Stimulated activated CD4-positive, alpha-beta T cell treated with anti-CD3 and anti-CD28 coated beads, Interleukin-2, amount 100 ng/mL, for 48 hours (primary cell): ENCODE measurements at places on chromosomes 12 and 14.
A peak's percentile ranks its signal among the peaks of the same experiment; 100 is the strongest.

DNA sequence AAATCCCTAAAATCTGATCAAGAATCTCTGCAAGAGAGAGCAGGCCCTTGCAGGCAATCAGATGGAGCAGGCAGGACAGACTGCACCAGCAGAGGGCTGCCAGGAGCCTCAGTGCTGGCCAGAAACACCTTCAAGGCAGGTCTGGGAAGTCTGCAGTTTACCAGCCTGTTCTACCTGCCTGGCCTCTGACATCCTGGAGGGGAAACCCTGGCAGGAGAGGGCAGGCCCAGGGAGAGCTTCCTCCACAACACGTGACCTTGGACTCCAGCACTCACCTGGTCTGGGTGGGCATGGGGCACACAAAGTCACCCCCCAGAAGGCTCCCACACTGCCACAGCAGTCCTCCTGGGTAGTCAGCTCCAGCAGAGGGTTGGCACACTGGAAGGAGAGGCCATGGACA lies 56.0 kb downstream of the ISCA2 start:
- no peak for DNase-seq

- DNase-seq, result no peak
Observed at GRCh38 chr12:82682851-82683261, 3.9 kb upstream of the TMTC2 start.

- DNase-seq, result no peak
Observed at GRCh38 chr12:120702637-120703036, 7.6 kb upstream of the UNC119B start.

DNA sequence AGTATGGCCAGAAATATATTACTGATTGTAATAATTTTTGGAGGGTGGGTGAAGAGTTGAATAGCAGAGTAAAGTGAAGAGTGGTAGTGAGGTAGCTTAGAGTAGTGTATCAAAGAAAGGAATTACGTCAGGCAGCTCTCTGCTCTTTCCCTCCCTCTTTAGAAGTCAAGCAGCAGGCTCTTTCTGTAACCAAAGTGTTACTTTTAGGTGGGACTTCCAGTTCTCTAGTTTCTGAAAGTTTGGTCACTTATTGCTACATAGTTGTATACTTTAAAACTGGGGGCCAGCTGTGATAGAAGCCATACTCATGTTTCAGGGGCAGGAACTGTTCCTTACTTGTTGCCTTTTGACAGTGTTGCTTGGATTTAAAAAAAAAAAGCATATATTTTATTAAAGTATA lies 30.6 kb downstream of the ATF7IP start:
- no peak for DNase-seq

DNA sequence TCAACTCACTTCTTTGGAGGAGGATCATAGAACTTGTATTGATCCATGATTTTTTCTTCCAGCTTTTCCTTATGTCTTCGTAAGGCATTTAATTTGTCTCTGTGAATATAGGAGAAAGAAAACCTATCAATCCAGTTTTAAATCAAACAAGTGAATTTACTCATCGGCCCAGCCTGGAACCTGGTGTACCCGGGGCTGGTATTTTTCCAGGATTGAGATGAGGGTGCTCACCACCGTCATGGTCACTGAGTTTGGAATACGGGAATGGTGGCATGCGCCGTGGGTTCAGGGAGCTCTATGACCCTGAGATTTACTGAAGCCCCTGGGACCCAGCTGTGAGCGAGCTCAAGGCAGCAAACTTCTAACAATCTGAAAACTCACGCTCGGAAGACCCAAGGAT lies 46.5 kb upstream of the GPR68 start:
- DNase-seq, result no peak

DNA sequence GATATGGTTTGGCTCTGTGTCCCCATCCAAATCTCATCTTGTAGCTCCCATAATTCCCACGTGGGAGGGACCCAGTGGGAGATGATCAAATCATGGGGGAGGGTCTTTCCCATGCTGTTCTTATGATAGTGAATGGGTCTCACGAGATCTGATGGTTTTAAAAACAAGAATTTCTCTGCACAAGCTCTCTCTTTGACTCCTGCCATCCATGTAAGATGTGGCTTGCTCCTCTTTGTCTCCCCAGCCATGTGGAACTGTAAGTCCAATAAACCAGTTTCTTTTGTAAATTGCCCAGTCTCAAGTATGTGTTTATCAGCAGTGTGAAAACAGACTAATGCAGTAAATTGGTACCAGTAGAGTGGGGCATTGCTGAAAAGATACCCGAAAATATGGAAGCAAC lies 146.2 kb downstream of the DPF3 start:
- no peak for DNase-seq

- DNase-seq, result peak; percentile 2
Observed at GRCh38 chr12:20946732-20947131, 136.2 kb downstream of the SLCO1B3 start.

GRCh38 chr12:76470028-76470939 lies 89.3 kb downstream of the OSBPL8 start:
- no peak for DNase-seq

GRCh38 chr14:55398679-55399078 lies 13.0 kb downstream of the ATG14 start:
- DNase-seq, result no peak

- DNase-seq, result no peak
Observed at GRCh38 chr14:61322011-61322798, 826 bp downstream of the PRKCH start.

GRCh38 chr12:106315523-106315922 lies 13.0 kb downstream of the TCP11L2 start:
- DNase-seq, result no peak

- DNase-seq, result no peak
Observed at GRCh38 chr12:52925717-52926595, 21.1 kb upstream of the KRT8 start.

GRCh38 chr12:50004696-50005095 lies 20.6 kb downstream of the RACGAP1 start:
- no peak for DNase-seq

GRCh38 chr12:123384318-123384993 lies 524 bp downstream of the KMT5A start:
- DNase-seq, result peak; percentile 15

DNA sequence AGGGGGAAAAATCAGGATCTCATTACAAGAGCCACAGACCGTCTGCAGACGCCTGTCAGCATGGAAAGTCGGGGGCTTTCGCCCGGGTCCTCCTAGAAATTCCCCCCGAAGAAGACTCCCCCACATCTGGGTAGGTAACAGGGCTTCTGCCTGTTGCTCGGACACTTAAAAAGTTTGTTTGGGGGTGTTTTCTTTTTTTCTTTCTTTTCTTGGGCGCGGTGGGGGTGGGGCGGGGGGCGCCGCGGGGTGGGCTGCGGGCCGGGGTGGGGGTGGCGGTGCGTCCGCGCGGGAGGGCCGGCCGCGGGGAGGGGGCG lies 358 bp downstream of the ELK3 start:
- DNase-seq, result no peak

DNA sequence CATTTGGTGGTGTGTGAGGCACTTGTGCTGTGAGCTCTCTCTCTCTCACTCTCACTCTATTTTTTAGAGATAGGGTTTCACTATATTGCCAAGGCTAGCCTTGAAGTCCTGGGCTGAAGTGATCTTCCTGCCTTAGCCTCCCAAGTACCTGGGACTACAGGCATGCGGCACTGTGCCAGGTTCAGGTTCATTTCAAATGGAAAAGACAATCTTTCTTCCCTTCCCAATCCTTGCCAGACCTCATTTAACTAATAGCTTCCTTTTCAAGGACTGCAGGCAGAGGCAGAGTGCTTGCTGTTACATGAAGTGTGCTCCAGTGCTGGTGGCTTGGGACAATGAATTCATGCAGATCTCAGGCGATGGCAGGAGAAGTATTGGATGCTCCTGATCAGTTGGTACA lies 73.2 kb upstream of the BICD1 start:
- DNase-seq, result no peak

DNA sequence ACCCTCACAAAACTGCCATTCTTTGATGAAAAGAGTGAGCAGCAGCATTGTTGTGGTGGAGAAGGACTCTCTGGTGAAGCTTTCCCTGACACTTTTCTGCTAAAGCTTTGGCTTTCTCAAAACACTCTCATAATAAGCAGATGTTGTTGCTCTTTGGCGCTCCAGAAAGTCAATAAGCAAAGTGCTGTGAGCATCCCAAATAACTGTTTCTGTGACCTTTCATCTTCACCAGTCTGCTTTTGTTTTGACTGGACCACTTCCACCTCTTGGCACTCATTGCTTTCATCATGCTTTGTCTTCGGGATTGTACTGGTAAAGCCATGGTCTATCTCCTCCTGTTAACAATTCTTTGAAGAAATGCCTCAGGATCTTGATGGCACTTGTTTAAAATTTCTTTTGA lies 424.7 kb upstream of the TMPO start:
- DNase-seq, result no peak

DNA sequence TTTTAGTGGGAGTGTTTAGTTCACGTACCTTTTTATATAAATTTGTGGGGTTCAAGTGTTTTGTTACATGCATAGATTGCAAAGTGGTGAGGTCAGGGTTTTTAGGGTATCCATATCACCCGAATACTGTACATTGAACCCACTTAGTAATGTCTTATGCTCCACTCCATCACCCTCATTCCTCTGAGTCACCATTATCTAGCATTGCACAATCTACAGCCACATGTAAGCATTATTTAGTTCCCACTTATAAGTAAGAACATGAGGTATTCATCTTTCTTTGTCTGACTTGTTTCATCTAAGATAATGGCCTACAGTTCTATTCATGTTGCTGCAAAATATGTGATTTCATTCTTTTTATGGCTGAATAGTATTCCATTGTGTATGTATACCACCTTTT lies 583.7 kb upstream of the LRFN5 start:
- no peak for DNase-seq

- no peak for DNase-seq
Observed at GRCh38 chr14:72643317-72643801, 250.5 kb downstream of the DPF3 start.

- no peak for DNase-seq
Observed at GRCh38 chr12:45966486-45966885, 23.9 kb downstream of the SCAF11 start.

- no peak for DNase-seq
Observed at GRCh38 chr12:76259106-76259505, 89.1 kb downstream of the BBS10 start.

DNA sequence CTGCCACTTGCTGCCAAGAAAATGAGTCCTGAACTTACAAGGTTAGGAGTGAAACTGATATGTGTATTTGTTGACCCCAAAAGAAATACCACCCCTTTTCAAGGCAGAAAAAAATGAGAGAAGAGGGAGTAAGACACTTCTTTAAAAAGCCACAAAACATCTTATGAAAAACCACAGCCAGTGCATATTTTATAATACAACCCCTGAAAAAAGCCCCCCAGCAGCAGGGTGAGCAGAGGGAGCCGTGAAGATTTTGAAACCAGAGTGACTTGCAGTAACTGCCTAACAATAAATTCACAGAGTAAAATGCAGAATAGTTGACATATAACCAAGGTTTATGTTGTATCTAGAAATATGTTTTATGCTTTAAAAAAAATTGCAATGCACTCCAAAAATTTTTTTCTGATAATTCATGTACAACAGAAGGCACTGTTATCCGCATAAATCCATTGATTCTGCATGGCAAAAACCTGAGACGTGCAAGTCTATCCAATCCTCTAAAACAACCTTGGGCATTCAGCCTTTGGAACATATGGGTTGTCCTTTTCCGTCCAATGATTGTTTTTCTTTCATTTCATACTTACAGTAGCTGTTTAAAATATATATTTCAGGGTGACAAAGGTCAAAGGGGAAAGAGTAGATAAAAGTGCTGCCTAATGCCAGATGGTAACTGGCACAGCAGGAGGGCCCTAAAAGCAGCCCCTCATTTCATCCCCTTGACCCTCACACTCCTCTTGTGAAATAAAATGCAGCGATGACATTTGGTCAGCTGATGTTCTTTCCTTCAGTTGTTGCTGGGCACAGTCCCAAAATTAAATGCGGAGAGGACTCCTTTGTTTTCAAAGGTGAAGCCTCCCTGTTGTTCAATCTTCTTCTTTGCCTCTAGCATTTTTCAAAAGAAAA lies 65.3 kb downstream of the IPO8 start:
- no peak for DNase-seq

GRCh38 chr14:23058654-23059504 lies 1.6 kb upstream of the CDH24 start:
- DNase-seq, result no peak

DNA sequence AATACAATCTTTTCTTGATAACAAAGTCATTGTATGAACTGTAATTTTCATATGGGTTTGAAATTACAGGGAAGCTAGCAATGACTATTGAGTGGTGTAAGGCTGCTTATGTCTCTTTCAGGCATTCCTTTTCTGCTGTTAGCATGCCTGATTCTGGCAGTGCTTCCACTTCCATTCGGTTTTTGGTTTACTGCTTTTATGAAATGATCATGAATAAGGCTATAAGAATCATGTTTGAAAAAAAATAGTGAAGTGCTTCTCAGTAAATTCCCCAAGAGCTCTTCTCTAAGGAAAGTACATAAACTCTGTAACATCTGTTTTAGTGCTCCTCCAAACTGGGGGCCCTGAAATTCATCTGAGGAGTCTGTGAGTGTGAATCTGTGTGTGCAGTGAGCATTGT lies 434.0 kb upstream of the RGS6 start:
- no peak for DNase-seq

DNA sequence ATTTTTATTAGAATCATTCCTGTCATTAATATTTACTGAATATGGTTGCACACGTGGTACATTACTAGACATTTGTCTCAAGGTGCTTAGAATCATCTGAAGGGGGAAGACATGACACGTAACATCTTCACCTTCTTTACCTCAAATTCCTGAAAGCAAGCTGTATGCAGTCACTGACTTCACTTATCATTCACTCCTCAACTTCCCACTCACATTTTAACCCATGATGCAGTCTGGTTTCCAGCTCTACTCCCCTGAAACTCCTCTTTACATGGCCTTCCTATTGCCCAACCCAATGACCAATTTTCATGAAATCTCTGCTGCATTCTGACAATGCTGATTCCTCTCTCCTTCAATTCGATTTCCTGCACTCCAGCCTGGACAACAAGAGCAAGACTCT lies 5.8 kb upstream of the PSMC6 start:
- no peak for DNase-seq

DNA sequence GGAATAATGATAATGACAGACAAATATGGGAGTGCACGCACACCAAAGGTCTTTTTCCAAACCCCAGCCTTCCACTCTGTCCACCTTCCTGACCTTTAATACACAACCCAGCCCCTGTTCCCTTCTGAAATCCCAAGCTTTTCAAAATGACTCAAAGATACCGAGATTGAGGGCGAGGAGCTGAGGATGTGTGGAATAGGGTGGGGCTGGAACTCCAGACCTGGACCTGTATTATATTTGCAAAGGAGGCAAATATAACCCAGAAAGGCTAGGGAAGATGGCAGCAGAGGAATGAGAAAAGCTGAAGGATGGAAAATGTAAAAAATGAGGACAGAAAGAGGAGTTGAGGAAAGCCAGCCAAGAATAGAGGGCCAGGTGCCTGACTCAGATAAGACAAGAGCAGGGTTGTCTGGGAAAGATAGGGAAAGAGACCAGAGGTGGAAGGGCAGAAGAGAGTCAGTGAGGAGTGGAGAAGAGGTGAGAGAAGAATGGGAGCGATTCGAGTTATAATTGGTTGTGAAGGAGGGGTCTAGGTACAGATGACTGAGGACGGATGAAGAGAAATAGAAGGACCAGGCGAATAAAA lies 1.0 kb upstream of the PTMS start:
- DNase-seq, result no peak

GRCh38 chr12:13940335-13940865 lies 41.0 kb downstream of the GRIN2B start:
- DNase-seq, result no peak
